A549 treated with AZD2906 at 1 μM for 4 hours (cell line): ENCODE measurements at places on chromosomes 5 and 9. TPM values are rescaled to one million over a fixed set of nuclear protein-coding genes. Genes with fewer than 3 reads are reported as not detected.

The LRRC70 gene
- total RNA-seq = 0.11 to 0.31 TPM (median 0.13 TPM) in 5 replicates

The BAAT gene
- total RNA-seq = 0.31 to 0.49 TPM (median 0.46 TPM) in 5 replicates

The RASEF gene
- 6.2 to 6.8 TPM (median 6.6 TPM) in 5 replicates for total RNA-seq

The IL3 gene
- not detected in 5 replicates for total RNA-seq

The GPR151 gene
- total RNA-seq = not detected in 5 replicates

The ADCY2 gene
- not detected in 5 replicates for total RNA-seq

The FRMD3 gene
- total RNA-seq = 4.8 to 5.8 TPM (median 5.4 TPM) in 5 replicates

The MZB1 gene
- 0.07 to 0.11 TPM (median 0.09 TPM) in 3 of 5 replicates, not detected in the others for total RNA-seq

The FBP2 gene
- not detected in 5 replicates for total RNA-seq

The RPL12 gene
- 2,748 to 2,823 TPM (median 2,782 TPM) in 5 replicates for total RNA-seq

The GRK6 gene
- total RNA-seq = 23.1 to 28.9 TPM (median 27.3 TPM) in 5 replicates

The NEURL1B gene
- 9.9 to 12.0 TPM (median 10.9 TPM) in 5 replicates for total RNA-seq

The TXNDC8 gene
- not detected in 5 replicates for total RNA-seq

The FAM169A gene
- total RNA-seq = 4.1 to 6.9 TPM (median 6.3 TPM) in 5 replicates

The CDKN2B-AS1 gene
- not detected in 5 replicates for total RNA-seq

The SLCO6A1 gene
- not detected in 5 replicates for total RNA-seq
